ENCODE measurements at places on chromosomes 2 and 18. TPM values are rescaled to one million over a fixed set of nuclear protein-coding genes. Genes with fewer than 3 reads are reported as not detected.

GRCh38 chr18:63079114-63079513 lies 240.5 kb downstream of the BCL2 start:
- no peak for DNase-seq

The SPOPL gene
- 14.1 TPM for total RNA-seq

The RNF152 gene
- 12.6 TPM for total RNA-seq

- no peak for DNase-seq
Observed at GRCh38 chr2:45004562-45005191, 4.6 kb downstream of the SIX2 start.

DNA sequence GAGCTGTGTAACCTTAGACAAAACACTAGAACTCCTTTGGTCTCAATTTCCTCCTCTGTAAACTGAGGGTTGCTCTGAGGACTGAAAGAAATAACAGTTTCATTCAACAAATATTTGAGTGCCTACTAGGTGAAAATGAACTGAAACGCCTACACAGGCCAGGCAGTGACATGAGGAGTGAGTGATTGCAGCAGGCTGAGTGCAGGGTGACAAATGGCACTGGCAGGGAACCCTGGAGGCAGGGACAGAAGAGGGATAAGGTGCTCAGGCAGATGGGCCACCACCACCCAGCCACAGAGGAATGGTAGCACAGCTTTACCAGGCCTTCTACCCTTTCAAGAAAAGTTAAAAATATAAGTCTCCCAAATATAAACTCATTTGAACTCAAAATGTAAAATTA lies 11.5 kb upstream of the RNU4ATAC start:
- no peak for DNase-seq

- DNase-seq: peak; percentile 14
Observed at GRCh38 chr2:1557467-1557820, 144.2 kb downstream of the TPO start.

The OSR1 gene
- 6.3 TPM for total RNA-seq

GRCh38 chr18:45670281-45670962 lies 53.6 kb upstream of the SLC14A1 start:
- DNase-seq: no peak

The SIX3 gene
- not detected for total RNA-seq

The VIT gene
- 21.6 TPM for total RNA-seq

DNA sequence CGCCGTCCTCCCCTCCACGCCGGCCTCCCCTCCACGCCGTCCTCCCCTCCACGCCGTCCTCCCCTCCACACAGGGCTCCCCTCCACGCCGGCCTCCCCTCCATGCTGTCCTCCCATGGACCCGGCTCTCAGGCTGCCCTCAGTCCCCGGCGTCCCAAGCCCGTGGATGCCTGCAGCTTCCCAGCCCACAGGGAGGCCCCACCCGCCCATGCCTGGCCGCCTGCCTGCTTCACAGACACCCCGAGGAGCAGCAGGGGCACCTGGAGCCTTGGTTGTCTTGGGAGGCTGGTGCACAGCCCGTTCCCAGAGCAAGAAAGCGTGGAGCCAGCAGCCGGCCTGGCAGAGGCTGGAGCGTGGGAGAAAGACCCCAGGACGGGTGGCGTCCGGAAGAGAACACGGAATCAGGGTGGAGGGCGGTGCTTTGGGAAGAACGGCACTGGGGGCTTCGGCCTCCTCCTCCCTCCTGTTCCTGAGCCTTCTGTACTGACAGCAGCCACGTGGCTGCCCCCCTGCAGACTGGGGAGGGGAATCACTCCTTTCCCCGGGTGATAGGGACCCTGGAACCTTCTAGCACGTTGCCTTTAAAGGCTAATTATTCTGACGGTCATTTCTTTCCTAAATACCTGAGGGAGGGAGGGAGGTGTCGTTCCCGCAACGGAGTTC lies 26.2 kb upstream of the KCNG2 start:
- DNase-seq: no peak

The IL37 gene
- total RNA-seq: not detected

The ABCB11 gene
- total RNA-seq: 0.32 TPM

The AGXT gene
- not detected for total RNA-seq

GRCh38 chr2:128413014-128413717 lies 94.5 kb upstream of the HS6ST1 start:
- no peak for DNase-seq

- no peak for DNase-seq
Observed at GRCh38 chr2:3669656-3670055, 11.7 kb downstream of the ALLC start.

GRCh38 chr2:36455011-36455410 lies 99.4 kb downstream of the CRIM1 start:
- DNase-seq: no peak

The NAT8 gene
- total RNA-seq: not detected

- DNase-seq: no peak
Observed at GRCh38 chr18:79748321-79749180, 49.2 kb upstream of the KCNG2 start.

The RAB6C gene
- 0.16 TPM for total RNA-seq

The RASGRP3 gene
- 55.7 TPM for total RNA-seq

GRCh38 chr2:204313256-204313655 lies 232.0 kb upstream of the PARD3B start:
- no peak for DNase-seq

DNA sequence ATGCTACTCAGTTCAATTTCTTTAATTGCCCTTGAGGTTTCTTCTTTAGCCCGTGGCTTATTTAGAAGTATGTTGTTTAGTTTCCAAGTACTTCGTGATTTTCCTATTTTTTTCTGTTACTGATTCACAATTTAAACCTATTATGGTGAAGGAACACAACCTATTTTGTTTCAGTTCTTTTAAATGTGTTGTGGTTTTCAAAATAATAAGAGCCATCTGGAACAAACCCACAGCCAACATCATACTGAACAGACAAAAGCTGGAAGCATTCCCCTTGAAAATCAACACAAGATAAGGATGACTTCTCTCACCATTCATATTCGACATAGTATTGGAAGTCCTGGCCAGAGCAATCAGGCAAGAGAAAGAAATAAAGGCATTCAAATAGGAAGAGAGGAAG lies 155.2 kb downstream of the GALNT1 start:
- no peak for DNase-seq

- DNase-seq: peak; percentile 11
Observed at GRCh38 chr2:241865416-241865956, 4.0 kb upstream of the RTP5 start.

The PCARE gene
- 0.51 TPM for total RNA-seq

The DSC1 gene
- 3.0 TPM for total RNA-seq

The OTOF gene
- total RNA-seq: 0.08 TPM

GRCh38 chr2:147884830-147885229 lies 40.0 kb downstream of the ACVR2A start:
- no peak for DNase-seq

GRCh38 chr2:45913539-45913938 lies 262.1 kb downstream of the PRKCE start:
- DNase-seq: no peak

The TNFAIP6 gene
- total RNA-seq: 2.9 TPM

DNA sequence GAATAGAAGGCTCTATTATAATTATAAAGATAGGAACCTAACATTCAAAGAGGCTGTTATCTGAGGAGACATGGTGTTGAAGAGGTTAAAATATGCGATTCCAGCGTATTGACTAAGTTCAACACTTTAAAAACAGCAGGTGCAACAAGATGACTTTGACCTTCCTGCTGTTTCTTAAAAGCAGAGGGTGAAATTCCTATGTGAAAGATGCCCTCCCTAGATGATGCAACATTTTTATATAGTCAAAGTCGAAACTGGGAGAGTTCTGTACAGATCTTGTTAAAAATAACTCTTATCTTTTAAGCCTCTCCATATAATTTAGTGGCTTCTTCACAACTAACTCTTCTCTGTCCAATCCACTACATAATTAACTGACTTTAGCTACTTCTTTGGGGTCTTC lies 4.4 kb upstream of the ACKR3 start:
- no peak for DNase-seq

GRCh38 chr2:101698844-101699754 lies 1.6 kb downstream of the MAP4K4 start:
- no peak for DNase-seq

The ZNF514 gene
- 15.3 TPM for total RNA-seq

DNA sequence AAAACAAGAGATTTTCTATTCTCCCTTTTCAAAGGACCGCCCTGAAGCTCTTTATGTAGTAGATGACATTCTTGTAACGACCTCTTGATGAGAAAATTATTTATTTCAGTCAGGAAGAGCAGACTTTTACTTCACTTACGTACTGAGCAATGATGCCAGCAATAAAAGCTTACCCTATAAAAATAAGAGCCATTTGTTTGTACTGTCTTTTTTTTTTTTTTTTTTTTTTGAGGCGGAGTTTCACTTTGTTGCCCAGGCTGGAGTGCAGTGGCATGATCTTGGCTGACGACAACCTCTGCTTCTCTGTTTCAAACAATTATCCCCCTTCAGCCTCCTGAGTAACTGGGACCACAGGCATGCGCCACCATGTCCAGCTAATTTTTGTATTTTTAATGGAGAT lies 39.2 kb downstream of the CRIM1 start:
- DNase-seq: no peak

DNA sequence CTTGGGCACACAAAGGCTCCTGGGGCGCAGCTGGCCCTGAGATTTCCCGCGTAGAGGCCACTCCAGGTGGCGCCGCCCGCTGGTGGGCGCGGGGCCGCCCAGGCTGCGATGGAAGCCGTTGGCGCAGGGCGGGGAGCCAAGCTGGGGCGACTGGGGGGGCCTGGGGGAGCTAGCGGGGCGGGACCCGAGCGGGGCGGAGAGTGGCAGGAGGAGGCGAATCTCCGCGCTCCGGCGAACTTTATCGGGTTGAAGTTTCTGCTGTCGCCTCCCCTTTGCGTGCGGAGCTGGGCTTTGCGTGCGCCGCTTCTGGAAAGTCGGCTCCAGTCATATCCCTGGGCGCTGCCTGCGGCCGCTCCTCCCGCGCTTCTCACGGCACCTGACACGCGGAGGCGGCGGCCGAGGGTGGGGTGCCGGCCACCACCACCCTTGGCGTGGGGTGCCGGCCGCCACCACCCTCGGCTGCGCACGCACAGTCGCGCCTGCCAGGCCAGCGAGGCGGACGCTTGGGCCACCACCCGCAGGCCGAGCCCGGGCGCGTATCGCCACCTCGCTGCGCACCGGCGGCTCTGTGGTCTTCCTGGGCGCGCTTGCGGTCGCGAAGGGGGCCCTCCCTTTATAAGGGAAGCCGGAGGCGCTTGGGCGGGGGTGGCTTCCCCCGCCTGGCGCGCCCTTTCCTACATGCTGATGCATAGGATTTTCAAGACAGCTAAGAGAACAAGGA lies 919 bp upstream of the CYP1B1 start:
- DNase-seq: peak; percentile 90

The LIMS2 gene
- 260 TPM for total RNA-seq

- no peak for DNase-seq
Observed at GRCh38 chr2:105361102-105361889, 24.0 kb downstream of the C2orf49 start.

DNA sequence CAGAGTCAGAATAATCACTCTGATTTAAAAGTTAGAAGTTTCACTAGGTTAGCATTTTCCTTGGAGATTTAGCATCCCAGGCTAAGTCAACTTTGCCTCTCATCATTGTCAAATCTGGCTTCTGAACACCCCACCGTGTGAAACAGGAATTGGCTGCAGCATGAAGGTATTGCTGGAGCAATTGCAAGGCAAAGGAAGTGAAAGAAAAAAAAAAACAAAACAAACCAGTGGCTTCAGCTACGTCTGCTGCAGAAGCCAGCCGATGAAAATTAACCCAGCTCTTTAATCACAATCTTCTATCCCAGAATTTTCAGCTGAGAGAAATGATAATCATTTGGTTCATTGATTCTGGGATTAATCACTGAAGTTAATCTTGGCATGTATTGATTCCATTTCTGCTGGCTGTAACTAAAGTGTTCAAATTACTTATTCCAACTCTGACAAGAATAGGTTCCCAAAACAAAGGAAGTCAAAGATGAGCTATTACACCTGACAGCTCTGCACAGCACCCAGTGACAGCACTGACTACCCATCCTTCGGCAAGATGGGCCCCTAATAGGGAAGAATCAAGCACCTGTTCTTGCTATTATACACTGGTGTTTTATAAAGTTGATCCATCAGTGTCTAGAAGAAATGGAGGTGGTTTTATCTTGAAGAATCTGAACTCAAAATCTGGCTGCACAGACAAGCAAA lies 42.7 kb upstream of the REG3G start:
- no peak for DNase-seq

- no peak for DNase-seq
Observed at GRCh38 chr2:102619414-102620319, at the start of gene SLC9A2. Gene SLC9A2 (plus strand): TSS chr2:102619553. CDS start chr2:102619849, 296 bp downstream.

GRCh38 chr18:10094154-10094553 lies 180.3 kb downstream of the VAPA start:
- no peak for DNase-seq

The C1QL2 gene
- not detected for total RNA-seq

DNA sequence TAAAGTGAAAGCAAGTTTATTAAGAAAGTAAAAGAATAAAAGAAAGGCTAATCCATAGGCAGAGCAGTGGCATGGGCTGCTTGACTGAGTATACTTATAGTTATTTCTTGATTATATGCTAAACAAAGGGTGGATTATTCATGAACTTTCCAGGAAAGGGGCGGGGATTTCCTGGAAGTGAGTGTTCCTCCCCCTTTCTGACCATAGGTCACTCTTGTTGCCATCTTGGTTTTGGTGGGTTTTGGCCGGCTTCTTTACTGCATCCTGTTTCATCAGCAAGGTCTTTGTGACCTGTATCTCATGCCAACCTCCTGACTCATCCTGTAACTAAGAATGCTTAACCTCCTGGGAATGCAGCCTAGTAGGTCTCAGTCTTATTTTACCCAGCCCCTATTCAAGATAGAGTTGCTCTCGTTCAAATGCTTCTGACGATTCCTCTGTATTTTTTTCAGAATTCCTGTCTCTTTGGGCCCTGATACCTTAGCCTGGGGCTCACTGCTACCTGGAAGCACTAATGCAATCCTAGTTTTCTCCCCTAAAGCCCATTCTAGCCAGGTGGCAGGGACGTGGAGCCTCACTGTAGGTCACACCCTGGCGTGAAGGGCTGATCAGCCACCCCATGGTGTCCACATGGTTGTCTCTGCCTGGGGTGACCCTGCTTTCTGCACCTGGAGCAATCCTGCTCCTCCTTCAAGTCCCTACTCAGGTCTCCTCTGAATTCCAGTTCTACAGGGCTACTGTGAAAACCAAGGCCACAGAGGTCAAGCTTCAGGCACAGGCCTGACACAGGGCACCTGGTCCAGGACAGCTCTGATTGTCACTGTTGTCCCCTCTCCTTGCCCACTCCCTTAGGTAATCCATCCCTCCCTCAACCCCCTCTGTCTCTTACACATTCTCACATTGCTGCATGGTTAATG lies 6.0 kb upstream of the SLC35F6 start:
- DNase-seq: no peak

- DNase-seq: no peak
Observed at GRCh38 chr2:59658906-59659635, 894.4 kb downstream of the BCL11A start.

DNA sequence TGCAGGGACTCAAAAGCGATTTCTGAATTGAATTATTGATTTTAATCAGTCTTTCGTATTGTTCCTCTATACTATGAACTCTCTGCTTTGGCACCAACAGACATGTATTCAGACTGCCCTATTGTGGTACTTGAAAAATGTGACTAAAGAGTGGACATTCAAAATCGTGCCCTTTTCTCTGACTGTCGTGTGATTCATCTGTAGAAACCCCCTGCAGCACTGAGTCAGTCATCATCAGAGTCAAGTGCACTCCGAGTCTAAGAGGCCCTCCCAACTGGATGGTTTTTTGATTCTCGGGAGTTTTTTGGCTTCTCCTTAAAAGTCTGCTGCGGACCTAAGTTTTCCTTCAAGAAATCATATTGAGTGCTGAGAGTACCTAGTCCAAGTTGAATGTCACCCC lies 96.4 kb upstream of the FOSL2 start:
- DNase-seq: no peak

- DNase-seq: no peak
Observed at GRCh38 chr2:109654326-109655050, 40.3 kb downstream of the SOWAHC start.

- no peak for DNase-seq
Observed at GRCh38 chr2:100046961-100047947, 95.1 kb downstream of the AFF3 start.
